ENCODE measurements at places on chromosomes 7 and 10.
A peak's percentile ranks its signal among the peaks of the same experiment; 100 is the strongest.

DNA sequence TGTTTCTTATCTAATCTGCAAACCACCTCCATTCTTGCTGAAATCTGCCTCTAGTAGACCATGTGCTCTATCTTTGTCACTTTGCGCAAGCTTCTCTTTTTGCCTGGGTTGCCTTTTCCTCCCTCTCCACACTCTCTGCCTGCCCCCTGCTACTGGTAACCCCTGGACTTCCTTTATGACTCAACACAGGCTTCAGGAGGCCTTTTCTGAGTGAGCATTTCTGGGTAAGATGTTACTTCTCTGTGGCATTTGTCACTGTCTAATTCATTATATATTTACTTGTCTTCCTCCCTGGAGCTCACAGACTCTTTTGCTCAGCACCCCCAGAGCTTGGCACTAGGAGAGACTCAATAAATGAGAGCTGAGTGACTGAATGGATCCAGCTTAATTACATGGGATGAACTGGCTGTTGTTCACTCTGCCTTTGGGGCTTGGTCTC is 8.4 kb downstream of the GOLGA7B start:
- DNase-seq: no peak

DNA sequence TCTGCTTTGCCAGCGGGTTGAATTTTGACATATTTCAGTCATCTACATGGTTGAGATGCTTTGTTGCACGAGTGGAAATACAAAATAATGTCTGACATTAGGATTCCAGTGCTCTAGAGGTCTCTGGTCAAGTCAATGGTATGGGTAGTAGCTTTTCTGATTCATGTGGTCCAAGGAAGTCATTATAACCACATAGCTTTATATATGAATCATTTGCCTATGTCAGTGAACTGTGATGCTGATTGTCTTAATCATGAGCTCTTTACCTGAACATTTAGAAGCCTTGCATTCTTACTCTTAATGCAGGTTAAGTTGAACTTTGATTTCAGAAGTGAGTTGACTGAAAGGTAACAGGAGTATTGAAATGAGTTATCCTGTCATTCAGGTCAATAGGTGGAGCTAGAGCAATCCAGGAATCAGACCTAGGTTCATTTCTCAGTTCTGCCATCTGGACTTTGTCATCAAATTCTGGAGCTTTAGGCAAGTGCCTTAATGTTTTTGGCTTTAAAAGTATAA is 3.3 kb downstream of the MAPK8 start:
- no peak for DNase-seq

- DNase-seq: no peak
These were observed at the start of gene WNT16 for GRCh38 chr7:121328508-121329190. TSS of gene WNT16 (plus strand) at chr7:121329000. CDS start at chr7:121329293, 293 bp downstream.

GRCh38 chr10:412109-412508 is 276.9 kb downstream of the ZMYND11 start:
- no peak for DNase-seq

DNA sequence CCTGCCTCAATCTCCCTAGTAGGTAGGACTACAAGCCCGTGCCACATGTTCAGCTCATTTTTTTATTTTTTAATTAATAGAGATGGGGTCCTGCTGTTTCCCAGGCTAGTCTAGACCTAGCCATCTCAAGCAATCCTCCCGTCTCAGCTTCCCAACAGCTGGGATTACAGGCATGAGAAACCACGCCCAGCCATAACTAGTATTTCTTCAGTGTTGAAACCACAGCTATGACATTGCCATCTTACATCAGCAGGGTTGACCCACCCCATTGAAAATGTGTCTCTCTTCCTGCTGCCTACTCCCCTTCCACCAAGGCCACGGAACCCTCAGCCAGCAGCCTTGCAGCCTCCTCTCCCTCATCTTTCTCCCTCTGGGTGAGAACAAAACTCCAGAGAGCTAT is 62.1 kb upstream of the ZNF746 start:
- no peak for DNase-seq

- no peak for DNase-seq
These were observed 16.6 kb downstream of the ASB13 start for GRCh38 chr10:5649746-5650145.

- no peak for DNase-seq
These were observed 168.0 kb upstream of the RHEB start for GRCh38 chr7:151687523-151688235.

- peak; percentile 48 for DNase-seq
These were observed at the start of gene FAM241B for GRCh38 chr10:69629897-69630650. TSS of gene FAM241B (plus strand) at chr10:69630247. CDS start at chr10:69631744, 1,497 bp downstream.

DNA sequence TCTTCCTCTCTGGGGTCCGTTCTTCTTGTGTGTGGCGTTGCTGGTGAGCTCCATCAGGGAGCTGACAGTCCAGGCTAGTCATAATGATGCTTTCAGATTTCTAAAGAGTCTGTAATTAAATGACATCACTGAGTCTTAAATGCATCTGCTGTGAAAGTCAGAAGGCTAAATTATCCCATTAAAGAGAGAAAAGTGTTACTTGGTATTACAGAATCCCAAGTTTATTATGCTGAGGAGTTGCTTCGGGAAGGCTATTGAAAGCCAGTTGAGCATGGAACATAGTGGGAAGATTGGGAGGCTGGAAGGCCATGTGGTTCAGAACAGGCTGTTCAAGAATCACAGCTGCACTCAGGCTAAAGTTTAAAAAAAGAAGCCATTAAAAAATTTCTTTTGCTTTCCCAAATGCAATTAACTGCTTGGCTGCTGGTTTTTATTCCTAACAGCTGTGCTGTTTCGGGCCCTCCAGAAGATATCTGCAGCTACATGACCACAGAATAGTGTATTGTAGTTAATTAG is 342.6 kb upstream of the LRGUK start:
- no peak for DNase-seq

Data from stimulated activated CD4-positive, alpha-beta T cell treated with anti-CD3 and anti-CD28 coated beads, Interleukin-1b, Interleukin-23, amount 100 ng/mL, for 1 hour (primary cell).